ENCODE measurements at places on chromosomes 13 and 19.
A peak's percentile ranks its signal among the peaks of the same experiment; 100 is the strongest.

DNA sequence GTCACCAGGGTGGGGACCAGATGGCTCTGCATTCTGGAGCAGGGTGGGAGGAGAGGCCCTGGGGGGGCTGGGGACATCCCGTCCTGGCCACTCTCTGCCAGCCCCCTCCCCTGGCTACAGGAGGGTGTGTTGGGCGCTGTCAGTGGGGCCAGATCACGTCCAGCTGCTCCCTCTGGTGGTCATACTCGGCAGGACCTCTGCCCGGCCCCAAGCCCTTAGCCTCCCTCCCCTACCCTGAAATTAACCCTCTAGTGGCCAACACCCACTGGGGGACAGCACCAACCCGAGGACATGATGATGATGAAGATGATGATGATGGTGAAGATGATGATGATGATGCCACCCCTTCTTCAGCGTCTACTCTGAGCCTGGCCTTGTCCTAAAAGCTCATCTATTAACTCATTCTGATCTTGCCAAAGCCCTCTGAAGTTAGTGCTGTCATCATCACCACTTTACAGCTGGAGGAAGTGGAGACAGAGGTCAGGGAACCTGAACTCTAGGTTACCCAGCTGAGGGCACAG is 590 bp upstream of the LGI4 start:
- DNase-seq = peak; percentile 91

DNA sequence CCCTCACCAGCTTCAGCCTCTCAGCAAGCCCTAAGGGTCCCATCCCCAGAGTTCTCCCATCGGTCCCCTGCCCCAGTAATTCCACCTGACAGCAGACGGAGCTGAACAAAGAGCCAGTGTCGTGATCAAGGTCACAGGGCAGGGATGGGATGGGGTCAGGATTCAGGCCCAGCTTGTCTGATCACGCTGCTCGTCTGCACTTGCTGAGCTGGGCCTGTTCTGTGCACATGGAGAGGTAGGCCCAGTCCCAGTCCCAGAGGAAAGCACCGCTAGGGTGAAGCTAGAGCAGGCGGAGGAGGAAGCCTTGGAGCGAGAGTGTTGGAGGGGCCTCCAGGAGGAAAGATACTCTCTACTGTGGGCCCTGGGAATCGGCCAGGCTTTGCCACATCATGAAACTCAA is 7.1 kb upstream of the RBM42 start:
- DNase-seq = no peak

GRCh38 chr13:111905609-111905945 is 161.4 kb upstream of the SOX1 start:
- no peak for DNase-seq

- peak; percentile 83 for DNase-seq
Observed at GRCh38 chr13:46679369-46680120, 117.4 kb downstream of the ESD start.

GRCh38 chr13:112229445-112229844 is 146.7 kb upstream of the SPACA7 start:
- DNase-seq = no peak

DNA sequence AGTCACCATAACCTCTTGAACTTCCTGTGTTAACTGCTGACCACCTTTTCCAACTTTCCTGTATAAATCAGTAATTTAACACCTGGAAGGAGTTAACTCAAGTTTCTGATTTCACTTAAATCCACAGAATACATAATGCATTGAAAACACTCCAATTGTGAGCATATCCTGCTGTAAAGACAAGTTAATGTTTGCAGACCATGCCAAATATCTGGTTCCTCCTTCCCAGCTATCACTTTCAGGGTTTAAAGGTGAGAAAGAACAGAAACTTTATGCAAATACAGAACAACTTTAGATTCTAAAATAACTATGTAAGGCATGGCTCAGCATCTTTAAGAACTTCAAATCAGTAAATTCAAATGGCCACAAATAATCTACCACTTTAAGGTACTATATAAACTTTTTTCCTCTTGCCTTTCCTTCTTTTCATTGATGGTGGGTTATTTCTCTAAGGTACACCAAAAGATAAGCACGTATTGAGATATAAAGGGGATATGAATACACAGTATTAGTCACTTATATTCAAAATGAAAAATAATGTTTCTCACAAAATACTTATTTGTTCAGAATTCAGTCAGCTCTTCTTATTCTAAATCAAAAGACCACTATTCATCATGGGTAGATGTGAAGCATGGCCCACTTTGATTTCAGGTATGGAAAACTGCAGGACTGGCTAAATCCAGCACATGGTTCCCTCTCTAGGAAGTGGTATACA is 6.6 kb upstream of the TPTE2 start:
- no peak for DNase-seq

- no peak for DNase-seq
Observed at GRCh38 chr19:5035793-5036697, 67.1 kb downstream of the KDM4B start.

DNA sequence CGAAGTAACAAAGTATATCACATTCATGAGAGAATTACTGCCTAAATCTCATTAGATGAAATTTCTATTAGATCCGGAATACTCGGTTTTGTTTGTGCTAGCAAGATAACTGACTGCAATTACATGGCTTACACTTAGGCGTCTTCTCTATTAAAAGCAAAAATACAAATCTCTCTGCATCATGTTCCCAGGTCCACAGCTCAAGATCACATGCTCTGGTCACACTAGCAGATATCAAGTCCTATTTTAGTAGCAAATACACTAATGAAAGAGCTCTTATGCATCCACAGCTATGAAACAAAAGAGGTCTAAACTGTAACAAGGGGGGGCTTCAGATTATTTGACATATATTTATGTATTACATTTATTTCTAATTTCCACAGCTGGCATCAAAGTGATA is 53.5 kb downstream of the EFNB2 start:
- no peak for DNase-seq

DNA sequence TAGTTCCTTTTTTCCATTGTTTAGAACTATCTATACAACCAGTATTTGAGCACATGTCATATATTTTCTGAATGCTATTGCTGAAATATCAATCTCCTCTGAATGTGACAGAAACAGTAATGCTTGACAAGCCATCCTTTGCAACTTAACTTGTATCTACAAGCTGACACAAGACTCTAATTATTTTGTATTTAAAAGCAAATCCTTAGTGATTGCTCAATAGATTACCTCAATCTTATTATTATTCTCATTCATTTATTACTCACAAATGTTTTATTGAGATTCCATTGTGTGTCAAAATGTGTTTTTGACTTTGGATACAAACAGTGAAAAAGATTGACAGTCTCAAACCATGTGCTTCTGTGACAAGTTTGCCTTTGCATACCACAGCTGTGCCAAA is 787.8 kb upstream of the PRR20A start:
- DNase-seq = no peak

DNA sequence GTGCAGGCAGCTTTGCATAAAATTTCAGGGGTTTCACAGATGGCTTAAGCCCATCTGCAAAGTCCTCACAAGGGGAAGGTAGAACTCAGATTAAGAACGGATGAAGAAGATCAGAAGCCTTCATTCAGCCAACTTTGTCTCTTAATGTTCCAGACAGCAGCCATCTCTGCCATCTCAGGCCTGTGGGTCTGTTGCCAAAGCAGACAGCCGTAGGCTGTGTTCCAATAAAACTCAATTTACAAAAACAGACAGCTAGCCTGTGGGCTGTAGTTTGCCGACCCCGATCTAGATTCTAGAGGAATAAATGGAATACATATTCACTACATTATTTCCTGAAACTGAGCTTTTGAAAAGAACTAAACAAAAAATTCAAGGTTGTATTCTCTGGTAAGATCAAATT is 3.8 kb downstream of the DCUN1D2 start:
- DNase-seq = no peak

- DNase-seq = peak; percentile 47
Observed at GRCh38 chr13:111474136-111475002, 153.9 kb downstream of the TEX29 start.

GRCh38 chr19:39740395-39740794 is 2.6 kb upstream of the CLC start:
- DNase-seq = peak; percentile 82

- peak; percentile 49 for DNase-seq
Observed at GRCh38 chr13:45718063-45718462, 15.9 kb downstream of the CBY2 start.

GRCh38 chr13:84649853-84650252 is 767.6 kb upstream of the SLITRK1 start:
- no peak for DNase-seq

GRCh38 chr13:80196756-80197155 is 144.2 kb downstream of the SPRY2 start:
- DNase-seq = peak; percentile 41

DNA sequence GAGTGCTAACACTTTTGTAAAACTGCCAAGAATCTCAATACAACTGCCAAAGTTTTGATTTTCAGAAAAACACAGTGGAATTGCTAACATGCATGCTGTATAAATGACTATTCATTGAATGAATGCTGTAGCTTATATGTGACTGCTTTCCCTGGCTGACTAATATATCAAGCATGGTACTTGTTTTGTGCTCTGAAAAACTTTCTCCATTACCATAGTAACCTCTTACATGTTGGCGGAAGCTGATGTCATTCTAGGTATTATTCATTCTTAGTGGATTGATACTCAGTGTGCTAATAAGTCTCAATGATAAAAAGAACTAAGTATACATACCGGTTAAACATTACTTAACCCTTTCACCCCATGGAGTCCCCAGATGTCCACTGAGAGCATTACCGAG is 166.1 kb upstream of the MYO16 start:
- DNase-seq = no peak

- no peak for DNase-seq
Observed at GRCh38 chr13:62209529-62209928, 793.9 kb upstream of the PCDH20 start.

DNA sequence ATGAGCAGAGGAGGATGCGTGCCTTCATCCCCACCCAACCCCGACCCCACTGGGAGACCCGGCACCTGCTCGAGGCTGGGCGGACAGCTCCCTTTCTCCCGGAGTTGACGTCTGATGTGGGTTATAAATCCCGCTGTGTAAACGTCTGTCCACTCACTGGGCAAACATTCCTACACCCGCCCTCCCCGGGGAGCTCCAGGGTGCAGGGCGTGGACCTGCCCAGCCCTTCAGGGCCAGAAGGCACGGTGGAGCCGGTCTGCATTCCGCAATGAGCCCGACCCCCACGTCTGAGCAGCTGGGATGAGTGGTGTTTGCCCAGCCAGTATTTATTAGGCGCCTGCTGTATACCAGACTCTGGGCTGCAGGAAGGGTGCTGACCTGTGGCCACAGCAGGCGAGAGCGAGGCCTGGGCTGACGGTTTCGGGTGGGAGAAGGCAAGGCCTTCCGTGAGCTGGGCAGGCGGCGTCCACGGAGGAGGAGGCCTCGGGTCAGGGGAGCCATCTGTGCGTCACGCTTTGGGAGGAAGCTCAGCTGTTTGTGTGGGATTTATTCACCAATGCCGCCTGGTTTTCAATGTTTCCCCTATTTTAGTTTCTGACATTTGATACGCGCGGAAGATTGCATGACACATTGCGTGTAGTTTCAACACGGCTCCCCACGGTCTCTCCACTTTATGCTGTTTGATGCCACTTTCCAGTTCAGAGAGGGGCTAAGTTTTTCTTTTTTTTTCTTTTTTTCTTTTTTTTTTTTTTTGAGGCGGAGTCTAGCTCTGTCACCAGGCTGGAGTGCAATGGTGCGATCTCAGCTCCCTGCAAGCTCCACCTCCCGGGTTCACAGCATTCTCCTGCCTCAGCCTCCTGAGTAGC is 2.0 kb downstream of the MISP start:
- no peak for DNase-seq

DNA sequence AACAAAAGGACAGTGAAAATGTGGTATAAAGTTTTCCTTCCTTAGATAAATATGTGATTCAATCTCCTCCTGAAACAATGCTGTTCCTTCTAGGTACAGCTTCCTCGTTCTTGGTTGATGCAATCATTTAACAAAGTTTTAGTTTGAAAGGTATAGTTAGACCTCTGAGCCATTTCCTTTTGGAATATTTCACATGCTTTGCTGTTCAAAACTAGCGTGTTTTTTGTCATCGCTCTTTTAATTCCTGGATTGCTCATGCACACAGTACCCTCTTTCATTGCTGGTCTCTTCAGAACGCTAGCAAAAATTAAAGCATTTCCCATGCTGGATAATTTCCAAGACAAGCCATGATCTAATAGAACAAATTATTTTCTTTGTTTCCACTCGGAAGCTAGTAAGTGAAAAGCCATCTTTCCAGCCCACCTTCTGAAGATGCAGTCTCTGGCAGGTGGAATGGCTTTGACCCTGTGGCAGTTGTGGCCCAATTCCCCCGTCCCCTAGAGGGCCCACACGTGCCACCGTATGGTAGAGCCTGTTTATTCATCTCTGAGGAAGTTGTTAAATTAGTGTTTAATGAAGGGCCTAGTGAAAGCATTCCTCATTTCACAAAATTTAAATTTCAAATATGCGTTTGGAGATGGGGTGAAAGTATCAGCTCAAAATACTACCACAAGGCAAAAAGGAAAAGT is 1040.6 kb upstream of the SLC10A2 start:
- DNase-seq = no peak

- peak; percentile 52 for DNase-seq
Observed at GRCh38 chr13:54029720-54030119, 1001.1 kb downstream of the OLFM4 start.

GRCh38 chr13:35448465-35448864 is 28.0 kb downstream of the MAB21L1 start:
- DNase-seq = no peak

- DNase-seq = no peak
Observed at GRCh38 chr19:21812448-21812847, 23.5 kb downstream of the ZNF43 start.

- no peak for DNase-seq
Observed at GRCh38 chr19:9165261-9165660, 13.5 kb upstream of the OR7D2 start.

- peak; percentile 90 for DNase-seq
Observed at GRCh38 chr19:18419195-18419698, at the start of gene SSBP4. TSS of gene SSBP4 (plus strand) at chr19:18419398. CDS start at chr19:18419649, 251 bp downstream.

GRCh38 chr19:54572696-54573311 is 786 bp upstream of the LILRA2 start:
- peak; percentile 91 for DNase-seq

DNA sequence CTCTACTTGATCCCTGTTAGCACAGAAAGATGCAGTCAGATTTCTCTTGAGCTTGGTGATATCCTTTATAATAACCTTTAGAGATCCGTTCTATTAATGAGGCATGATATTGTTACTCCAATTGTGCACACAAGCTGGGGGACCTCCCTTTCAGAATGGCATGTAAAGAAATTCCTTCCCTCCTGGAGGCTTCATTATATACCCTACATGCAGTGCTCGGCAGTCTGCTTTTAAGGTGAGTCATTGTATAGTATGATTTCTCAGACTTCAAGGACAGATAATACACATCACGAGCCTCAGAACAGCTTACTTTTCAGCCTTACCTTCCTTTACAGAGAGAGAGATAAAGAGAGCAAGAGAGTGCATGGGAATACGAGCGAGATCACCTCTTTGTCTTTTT is 261.3 kb downstream of the ATP8A2 start:
- no peak for DNase-seq

GRCh38 chr13:29679396-29680053 is 84.0 kb upstream of the SLC7A1 start:
- DNase-seq = no peak

GRCh38 chr19:58038688-58039204 is 4.9 kb downstream of the ZSCAN1 start:
- peak; percentile 85 for DNase-seq

GRCh38 chr19:7869453-7869909 is 4.7 kb downstream of the PRR36 start:
- peak; percentile 93 for DNase-seq
